ENCODE measurements at places on chromosomes 16 and 17. TPM values are rescaled to one million over a fixed set of nuclear protein-coding genes. Genes with fewer than 3 reads are reported as not detected.

Gene IGSF6
- 10.7 TPM for total RNA-seq

Gene LPO
- 0.09 TPM for total RNA-seq

Gene MT1H
- 0.85 TPM for total RNA-seq

Gene ZNF598
- 5.7 TPM for total RNA-seq

Gene LLGL1
- 8.0 TPM for total RNA-seq

Gene METTL26
- total RNA-seq, result 97.6 TPM

Gene C16orf96
- 0.05 TPM for total RNA-seq

Gene ELMO3
- total RNA-seq, result 2.3 TPM

Gene MYADML2
- total RNA-seq, result 0.05 TPM

Gene CRISPLD2
- 2.1 TPM for total RNA-seq

DNA sequence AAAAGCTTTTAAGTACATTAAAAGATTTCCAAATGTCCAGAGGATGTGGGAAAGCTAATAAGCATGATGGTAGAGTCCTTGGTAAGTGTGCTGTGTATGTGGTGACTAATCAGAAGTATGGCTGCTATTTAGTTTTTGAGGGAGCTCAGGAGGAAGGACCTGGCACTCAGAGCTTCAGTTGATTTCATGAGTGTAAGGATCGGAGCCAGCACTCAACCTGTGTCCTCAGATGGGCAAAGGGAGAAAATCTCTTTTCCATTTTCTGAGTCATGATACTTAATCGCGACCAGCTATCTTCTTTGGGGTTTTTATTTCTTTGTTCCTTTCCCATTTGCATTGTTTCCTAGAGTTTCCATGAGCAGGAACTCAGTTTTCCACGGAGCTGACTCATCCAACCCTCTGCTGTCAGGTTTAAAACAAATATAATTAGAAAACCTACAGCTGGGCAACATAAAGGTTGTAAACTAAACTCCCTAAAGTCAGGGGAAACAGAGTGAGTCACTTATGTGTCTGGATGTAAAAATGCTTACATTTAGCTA is 125.4 kb downstream of the MAP2K6 start:
- no peak overlapping the region for H3K4me3 ChIP-seq
- no peaks in the 10 kb centered on the region for H3K4me1 ChIP-seq
- DNase-seq, result no peak
- peaks cover 12% of the 10 kb centered on the region for H3K36me3 ChIP-seq

DNA sequence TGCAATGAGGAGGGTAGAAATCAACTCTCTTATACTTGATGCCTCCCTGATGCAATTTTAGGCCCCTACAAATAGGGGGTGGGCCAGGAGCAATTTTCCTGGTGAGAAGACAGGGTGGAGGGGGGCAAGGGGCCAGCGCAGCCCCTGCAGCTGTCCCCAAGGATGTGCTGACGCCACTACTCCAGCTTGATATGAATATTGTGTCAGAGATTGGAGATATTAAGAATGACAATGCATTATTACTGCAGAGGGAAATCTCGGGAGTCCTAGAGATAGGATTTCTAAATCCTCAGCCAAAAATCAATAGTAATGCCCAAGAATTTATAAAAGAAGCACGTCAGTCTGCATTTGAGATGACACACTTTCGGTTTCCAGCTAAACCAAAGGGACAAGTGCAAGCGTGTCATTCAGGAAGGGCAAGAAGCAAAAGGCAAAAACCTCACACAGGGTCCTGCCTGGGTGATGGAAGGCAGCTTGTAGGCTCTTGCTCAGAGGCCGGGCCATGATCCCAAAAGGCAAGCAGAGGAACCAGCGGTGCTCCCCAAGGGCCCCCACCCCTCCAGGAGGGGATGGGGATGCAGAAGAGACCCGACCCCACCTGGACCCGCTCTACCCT is 178.8 kb downstream of the C16orf78 start:
- no peak overlapping the region for H3K4me3 ChIP-seq
- H3K36me3 ChIP-seq, result no peaks in the 10 kb centered on the region
- H3K27me3 ChIP-seq, result no peaks in the 10 kb centered on the region
- no peak overlapping the region for H3K27ac ChIP-seq
- no peak for DNase-seq

- no peaks in the 10 kb centered on the region for H3K27me3 ChIP-seq
- no peaks in the 10 kb centered on the region for H3K36me3 ChIP-seq
- peak overlapping the region; percentile 92 for H3K27ac ChIP-seq
- H3K4me1 ChIP-seq, result peaks cover 49% of the 10 kb centered on the region
- DNase-seq, result peak; percentile 82
Measured at GRCh38 chr17:82126556-82127314, 28.7 kb upstream of the FASN start.

- H3K27ac ChIP-seq, result no peak overlapping the region
- H3K4me1 ChIP-seq, result peaks cover 11% of the 10 kb centered on the region
- DNase-seq, result no peak
- no peaks in the 10 kb centered on the region for H3K27me3 ChIP-seq
- peaks cover 5% of the 10 kb centered on the region for H3K36me3 ChIP-seq
- H3K4me3 ChIP-seq, result no peak overlapping the region
Measured at GRCh38 chr17:64632606-64633005, 29.5 kb downstream of the SMURF2 start.

DNA sequence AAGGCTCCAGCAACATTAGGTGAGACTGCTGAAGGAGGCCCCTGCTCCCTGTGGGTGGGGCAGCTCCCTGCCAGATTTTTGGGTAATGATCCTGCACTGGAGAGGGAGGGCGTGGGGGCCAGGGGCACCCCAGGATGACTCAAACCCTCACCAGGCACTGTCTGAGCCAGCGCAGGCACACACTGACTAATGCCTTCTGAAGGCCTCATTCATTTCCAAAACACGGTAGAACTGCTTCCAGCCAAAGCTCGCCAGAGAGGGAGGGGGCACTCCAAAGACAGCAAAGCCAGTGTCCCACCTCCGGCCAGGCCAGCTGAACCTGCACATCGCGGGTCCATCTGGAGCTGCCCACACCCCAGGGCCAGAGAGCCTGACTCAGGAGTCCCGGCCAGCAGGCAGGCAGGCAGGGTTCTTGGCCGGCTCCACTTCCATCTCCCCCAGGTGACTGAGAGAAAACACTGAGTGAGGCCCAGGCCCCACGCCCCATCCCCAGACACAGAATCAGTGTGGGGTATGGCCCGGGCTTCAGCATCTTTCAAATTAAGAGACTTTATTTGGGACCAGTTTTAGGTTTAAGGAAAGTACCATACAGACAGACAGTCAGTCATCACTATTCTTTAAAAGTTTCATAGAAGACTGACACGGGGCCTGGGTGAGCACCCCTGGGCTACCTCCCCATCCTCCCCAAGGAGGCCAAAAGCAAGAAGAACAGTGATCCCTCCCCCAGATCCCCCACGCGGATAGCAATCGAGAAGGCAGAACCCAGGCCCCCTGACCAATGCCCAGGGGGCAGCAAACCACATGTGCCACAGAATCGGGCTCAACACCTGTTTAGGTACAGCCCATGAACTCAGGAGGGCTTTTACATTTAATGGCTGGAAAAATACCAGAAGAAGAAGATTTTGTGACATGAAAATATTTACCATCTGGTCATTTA is 2.3 kb downstream of the PIEZO1 start:
- H3K27me3 ChIP-seq, result peaks cover 14% of the 10 kb centered on the region
- H3K27ac ChIP-seq, result peak overlapping the region; percentile 81
- peaks cover 26% of the 10 kb centered on the region for H3K4me1 ChIP-seq
- DNase-seq, result no peak
- no peak overlapping the region for H3K4me3 ChIP-seq
- no peaks in the 10 kb centered on the region for H3K36me3 ChIP-seq

- DNase-seq, result no peak
- no peak overlapping the region for H3K4me3 ChIP-seq
- no peak overlapping the region for H3K27ac ChIP-seq
- H3K4me1 ChIP-seq, result no peaks in the 10 kb centered on the region
- H3K36me3 ChIP-seq, result peaks cover 21% of the 10 kb centered on the region
Measured at GRCh38 chr16:27726621-27727261, 176.8 kb downstream of the KATNIP start.

DNA sequence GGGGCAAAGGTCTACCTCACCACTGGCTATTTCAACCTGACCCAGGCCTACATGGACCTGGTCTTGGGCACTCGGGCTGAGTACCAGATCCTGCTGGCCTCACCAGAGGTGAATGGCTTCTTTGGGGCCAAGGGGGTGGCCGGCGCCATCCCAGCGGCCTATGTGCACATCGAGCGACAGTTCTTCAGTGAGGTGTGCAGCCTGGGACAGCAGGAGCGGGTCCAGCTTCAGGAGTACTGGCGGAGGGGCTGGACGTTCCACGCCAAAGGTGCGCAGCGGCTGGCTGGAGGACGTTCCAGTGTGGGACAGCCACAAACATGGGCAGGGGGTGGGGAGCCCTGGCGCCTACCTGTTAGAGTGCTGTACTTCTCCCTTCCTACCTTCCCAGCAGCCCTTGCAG is 25.4 kb downstream of the PGS1 start:
- H3K4me1 ChIP-seq, result peaks cover 5% of the 10 kb centered on the region
- peaks cover 84% of the 10 kb centered on the region for H3K36me3 ChIP-seq
- DNase-seq, result no peak
- no peak overlapping the region for H3K27ac ChIP-seq

- H3K4me3 ChIP-seq, result no peak overlapping the region
- no peak overlapping the region for H3K27ac ChIP-seq
- H3K27me3 ChIP-seq, result no peaks in the 10 kb centered on the region
- no peaks in the 10 kb centered on the region for H3K4me1 ChIP-seq
- DNase-seq, result no peak
- no peaks in the 10 kb centered on the region for H3K36me3 ChIP-seq
Measured at GRCh38 chr17:73057196-73057595, 35.3 kb downstream of the SLC39A11 start.

- H3K4me3 ChIP-seq, result no peak overlapping the region
- no peaks in the 10 kb centered on the region for H3K4me1 ChIP-seq
- no peak for DNase-seq
- no peak overlapping the region for H3K27ac ChIP-seq
- no peaks in the 10 kb centered on the region for H3K27me3 ChIP-seq
- peaks cover 14% of the 10 kb centered on the region for H3K36me3 ChIP-seq
Measured at GRCh38 chr16:67752641-67753040, 33.5 kb upstream of the GFOD2 start.

DNA sequence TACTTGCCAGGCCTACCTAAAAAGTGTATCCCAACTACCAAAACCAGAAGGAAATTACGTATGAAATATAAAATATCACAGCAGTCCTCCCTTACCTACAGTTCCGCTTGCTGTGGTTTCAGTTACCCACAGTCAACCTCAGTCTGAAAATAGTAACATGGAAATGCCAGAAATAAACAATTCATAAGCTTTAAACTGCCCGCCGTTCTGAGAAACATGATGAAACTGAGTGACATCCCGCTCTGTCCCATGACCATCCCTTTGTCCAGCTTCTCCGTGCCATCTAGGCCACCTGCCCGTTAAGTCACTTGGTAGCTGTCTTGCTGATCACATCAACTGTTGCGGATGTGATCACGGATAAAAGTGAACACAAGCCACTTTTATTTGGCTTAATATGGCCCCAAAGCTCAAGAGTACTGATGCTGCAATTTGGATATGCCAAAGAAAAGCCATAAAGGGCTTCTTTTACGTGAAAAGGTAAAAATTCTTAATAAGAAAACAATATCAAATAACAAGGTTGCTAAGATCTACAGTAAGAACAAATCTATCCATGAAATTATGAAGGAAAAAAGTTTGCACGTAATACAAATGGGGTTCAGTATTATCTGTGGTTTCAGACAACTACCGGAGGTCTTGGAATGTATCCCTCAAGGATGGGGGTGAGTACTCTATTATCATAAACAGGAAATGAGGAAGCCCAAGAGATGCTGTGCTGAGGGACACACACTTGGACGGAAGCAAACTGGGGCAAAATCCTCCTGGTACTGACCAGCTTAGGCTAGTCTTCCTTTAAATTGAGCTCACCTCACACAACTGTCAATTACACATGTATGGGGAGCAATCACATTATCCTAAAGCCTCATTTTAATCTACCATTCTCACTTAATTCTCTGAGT is 8.2 kb downstream of the USP22 start:
- no peak for DNase-seq
- peaks cover 10% of the 10 kb centered on the region for H3K36me3 ChIP-seq
- H3K27me3 ChIP-seq, result no peaks in the 10 kb centered on the region
- no peak overlapping the region for H3K4me3 ChIP-seq

DNA sequence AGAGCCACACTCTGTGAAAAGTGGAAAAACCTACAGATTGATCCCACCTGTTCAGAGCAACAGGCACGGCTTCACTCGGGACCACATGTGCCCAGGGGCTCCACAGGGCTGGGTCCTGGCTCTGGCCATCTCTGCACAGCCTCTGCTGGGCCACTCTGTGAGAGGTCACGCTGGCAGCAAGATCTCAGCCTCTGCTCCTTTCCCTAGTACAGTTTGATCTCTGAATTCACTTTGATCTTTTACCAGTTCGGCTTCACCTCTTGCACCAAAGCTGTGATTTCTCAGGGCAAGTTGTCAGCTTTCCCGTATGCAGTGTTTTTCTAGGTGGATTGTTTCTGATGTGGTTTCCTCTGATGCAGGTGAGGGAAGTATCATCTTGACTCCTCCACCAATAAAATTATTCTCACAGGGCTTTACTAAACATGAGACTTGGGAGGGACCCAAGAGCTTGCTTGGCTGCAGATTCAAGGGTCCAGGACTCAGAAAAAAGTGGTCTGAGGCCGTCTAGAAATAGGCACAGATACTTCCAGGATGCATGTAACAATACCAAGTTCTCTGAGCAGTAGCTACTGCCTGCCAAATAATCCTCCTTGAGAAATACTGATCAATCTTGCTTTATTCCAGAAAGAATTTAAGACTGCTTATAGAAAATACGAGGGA is 24.0 kb upstream of the ALDH3A1 start:
- peak; percentile 45 for DNase-seq
- peaks cover 17% of the 10 kb centered on the region for H3K4me1 ChIP-seq
- no peaks in the 10 kb centered on the region for H3K27me3 ChIP-seq
- no peak overlapping the region for H3K4me3 ChIP-seq
- H3K36me3 ChIP-seq, result no peaks in the 10 kb centered on the region

GRCh38 chr17:12114686-12115418 is 94.2 kb downstream of the MAP2K4 start:
- no peaks in the 10 kb centered on the region for H3K27me3 ChIP-seq
- no peak overlapping the region for H3K4me3 ChIP-seq
- peaks cover 14% of the 10 kb centered on the region for H3K36me3 ChIP-seq
- H3K27ac ChIP-seq, result no peak overlapping the region
- DNase-seq, result no peak
- no peaks in the 10 kb centered on the region for H3K4me1 ChIP-seq

- no peaks in the 10 kb centered on the region for H3K36me3 ChIP-seq
- DNase-seq, result no peak
- H3K4me3 ChIP-seq, result no peak overlapping the region
- no peaks in the 10 kb centered on the region for H3K4me1 ChIP-seq
- H3K27me3 ChIP-seq, result no peaks in the 10 kb centered on the region
Measured at GRCh38 chr17:70353408-70354092, 184.2 kb downstream of the KCNJ2 start.

DNA sequence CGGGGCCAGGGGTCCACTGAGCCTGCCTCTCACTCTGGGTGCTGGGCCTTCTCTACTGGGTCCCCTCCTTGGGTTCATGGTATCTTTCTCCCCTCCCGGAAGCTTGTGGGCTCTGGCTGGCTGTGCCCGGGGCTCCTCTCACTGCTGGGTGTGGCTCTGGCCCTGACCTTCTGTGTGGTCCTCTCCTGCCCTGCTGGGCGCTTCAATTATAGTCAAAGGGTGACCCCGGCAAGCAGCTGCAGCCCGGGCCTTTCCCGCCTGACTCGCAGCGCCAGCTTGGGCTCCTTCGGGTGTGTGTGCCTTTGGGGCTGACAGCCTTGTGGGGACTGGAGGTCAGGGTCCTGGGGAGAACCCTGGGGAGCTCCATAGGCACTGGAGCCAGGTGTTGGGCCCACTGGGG is 54.2 kb upstream of the PVALEF start:
- H3K36me3 ChIP-seq, result no peaks in the 10 kb centered on the region
- H3K4me3 ChIP-seq, result no peak overlapping the region
- no peaks in the 10 kb centered on the region for H3K4me1 ChIP-seq
- H3K27me3 ChIP-seq, result no peaks in the 10 kb centered on the region

Measured in thymus (tissue), 14 donors.